IPS DF 6.9 (cell line): ENCODE measurements at places on chromosomes 11 and 22.
A peak's percentile ranks its signal among the peaks of the same experiment; 100 is the strongest.

- DNase-seq = peak; percentile 86
Measured at GRCh38 chr11:62757846-62758788, 3.3 kb upstream of the POLR2G start.

DNA sequence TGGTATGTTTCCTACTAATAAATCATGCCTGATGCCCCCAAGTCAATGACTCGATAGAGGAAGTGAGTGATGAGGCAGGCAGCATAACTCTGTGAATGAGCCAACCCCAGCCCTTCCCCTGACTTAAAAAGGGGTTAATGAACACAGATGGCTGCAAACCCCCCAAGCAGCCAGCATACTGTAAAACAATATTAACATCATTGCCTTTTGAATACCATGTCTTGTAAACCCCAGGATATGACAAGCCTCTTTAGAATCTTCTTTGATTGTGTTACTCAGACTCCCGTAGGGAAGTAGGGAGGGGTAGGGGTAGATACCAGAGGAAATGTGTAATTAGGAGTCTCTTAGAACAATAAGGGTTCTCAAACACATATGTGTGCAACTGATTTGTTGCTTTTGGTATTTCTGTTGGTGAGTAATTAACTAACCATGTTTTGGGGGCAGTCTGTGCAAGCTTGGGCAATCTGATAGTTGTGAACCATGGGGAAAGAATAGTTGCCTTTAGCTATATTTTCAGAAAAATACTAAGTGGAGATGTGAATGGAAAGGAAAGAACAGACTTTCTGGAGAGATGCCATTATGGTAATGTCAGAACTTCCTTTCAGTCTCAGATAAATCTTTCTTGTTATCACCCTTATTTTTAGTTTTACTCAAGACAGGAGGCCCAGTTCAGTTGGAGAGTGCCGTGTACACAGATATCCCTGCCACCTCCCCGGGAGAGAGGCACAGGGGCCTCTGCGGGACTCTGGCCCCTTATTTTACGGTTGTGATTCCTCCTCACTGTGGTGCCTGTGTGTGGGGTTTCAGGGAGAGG lies 701.8 kb downstream of the NTM start:
- DNase-seq = no peak

DNA sequence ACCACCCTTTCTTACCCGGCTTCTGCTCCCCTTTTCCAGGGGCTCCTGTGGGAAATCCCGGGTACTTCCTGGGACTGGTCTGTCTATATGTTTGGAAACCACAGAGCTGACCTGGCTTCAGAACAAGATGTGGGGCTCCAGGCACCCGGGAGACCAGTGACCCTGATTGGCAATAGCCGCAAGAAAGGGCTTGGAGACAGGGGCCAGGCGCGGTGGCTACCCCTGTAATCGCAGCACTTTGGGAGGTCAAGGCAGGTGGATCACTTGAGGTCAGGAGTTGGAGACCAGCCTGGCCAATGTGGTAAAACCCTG lies 3.2 kb upstream of the NEAT1 start:
- DNase-seq = no peak

GRCh38 chr22:22770280-22770871 lies 117.2 kb upstream of the IGLL5 start:
- DNase-seq = no peak

DNA sequence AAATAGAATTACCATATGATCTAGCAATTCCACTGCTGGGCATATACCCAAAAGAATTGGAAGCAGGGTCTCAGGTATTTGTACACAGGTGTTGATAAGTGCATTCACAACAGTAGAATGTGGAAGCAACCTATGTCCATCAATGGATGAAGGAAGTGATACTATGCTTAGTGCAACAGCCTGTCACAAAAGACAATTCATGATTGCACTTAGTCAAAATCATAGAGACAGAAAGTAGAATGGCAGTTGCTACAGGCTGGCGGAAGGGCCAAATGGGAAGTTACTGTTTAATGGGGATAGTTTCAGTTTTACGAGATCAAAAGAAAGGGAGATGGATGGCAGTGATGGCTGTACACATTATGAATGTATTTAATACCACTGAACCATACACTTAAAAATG lies 42.0 kb downstream of the SGSM3 start:
- DNase-seq = no peak

GRCh38 chr11:15104166-15104565 lies 10.6 kb upstream of the INSC start:
- no peak for DNase-seq

DNA sequence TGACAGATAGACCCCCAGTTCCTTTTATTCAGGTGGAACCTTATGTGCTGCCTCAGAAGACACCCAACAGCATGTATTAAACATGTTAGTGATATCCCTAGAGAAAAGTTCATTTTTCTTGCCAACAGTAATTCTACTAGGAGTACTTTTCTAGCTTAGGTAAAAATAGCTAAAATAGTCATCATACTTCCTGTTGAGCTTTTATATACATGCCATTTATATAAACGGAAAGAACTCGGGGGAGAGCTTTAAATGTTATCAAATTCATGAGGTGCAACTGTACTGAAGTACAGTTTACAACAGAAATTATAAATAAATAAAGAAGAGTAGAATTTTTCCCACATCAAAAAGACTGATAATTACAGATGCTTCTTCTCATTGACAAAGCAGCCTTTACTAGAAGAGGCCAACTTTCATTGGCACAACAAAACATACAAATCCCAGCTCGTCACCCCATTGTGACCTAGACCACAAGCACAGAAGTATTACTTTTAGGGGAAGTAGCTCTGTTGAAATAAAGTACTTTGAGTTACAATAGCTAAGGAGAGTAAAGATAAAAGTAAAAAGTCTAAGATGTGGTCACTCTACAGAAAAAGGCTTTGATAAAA lies 59.1 kb upstream of the POU2AF2 start:
- DNase-seq = no peak

DNA sequence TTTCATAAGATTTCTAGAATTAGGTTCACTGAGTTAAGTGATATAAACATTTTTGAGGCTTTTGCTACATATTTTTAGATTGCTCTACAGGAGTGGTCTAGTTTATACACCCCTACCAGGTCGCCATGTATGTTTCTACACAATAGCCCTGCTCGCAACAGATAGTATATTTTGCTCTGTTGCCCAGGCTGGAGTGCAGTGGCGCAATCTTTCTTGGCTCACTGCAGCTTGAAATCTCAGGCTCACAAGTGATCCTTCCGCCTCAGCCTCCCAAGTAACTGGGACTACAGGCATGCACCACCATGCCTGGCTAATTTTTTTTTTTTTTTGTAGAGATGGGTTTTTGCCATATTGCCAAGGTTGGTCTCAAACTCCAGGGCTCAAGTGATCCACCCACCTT lies 10.4 kb downstream of the ZNRF3 start:
- DNase-seq = no peak

GRCh38 chr22:31275576-31275975 lies 16.7 kb downstream of the PIK3IP1 start:
- DNase-seq = no peak

GRCh38 chr11:128775468-128775867 lies 81.6 kb downstream of the FLI1 start:
- no peak for DNase-seq

DNA sequence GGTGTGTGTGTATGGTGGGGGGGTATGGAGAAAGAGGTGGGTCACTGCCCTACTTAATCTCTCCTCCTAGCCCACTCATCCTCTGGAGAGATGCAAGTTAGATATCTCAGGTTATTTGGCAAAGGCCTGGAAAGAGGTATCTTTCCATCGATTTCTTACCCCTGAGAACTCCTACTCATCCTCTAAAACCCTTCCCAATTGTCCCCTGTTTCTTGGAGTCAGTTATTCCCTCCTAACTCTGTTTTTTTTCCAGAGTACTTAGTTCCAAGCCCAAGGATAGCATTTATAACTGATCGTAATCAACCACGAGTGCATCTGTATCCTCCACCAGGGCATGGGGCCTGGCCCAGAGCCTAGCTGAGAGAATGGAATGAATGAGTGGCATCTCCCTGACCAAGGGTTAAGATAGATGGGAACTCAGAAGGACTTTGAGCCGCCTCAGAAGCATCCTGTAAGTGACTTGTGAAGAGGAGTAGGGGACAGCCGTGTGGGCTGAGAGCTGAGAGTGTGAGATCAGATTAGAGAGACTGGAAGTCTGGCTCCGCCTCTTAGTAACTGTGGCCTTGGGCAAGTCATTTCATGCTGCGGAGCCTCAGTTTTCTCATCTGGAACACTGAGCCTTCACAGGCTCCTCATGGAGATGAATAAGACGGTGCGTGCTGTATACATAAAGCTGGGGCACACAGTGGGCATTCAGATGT lies 16.2 kb downstream of the CD6 start:
- DNase-seq = no peak

- no peak for DNase-seq
Measured at GRCh38 chr22:37912171-37912570, 6.1 kb downstream of the MICALL1 start.

DNA sequence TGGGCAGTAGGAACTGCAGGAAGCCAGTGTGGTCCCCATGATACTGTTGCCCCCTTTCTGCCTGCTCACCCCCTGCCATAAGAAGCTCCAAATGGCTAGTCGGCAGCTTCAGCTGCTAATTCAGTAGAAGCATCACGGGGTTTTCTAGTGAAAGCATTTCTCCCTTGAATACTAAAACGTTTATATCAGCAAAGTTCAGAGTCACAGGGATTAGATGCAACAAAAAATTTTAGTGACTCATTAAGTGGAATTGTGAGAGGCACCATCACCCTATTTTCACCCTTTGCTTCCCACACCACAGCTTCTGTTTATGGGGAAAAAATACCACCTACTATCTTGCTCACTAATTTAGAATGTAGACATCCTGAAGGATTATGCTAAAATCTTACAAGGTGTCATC lies 25.2 kb downstream of the RAB39A start:
- no peak for DNase-seq

DNA sequence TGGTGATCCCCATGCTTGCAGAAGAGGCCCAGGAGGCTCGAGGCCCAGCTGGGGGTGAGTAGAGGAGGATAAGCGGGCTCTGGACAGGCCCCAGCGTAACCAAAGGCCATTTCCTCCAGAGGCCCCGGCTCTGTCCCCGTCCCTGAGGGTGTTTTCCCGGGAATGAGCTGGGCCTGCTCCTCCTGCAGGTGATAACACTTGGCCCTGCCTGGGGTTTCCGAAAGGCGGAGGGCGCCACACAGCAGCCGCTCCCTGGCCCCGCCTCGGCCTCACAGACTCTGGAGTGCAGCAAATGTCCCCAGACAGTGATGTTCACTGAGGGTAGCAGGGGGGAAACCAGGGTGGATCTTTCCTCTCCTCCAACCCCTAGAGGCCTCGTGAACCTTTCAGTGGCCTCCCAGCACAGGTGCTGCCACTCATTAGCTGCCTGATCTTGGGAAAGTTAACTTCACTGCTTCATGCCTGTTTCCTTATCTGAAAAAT lies 10.5 kb upstream of the MGAT3 start:
- DNase-seq = no peak

GRCh38 chr11:18844753-18845367 lies 53.3 kb upstream of the PTPN5 start:
- no peak for DNase-seq

DNA sequence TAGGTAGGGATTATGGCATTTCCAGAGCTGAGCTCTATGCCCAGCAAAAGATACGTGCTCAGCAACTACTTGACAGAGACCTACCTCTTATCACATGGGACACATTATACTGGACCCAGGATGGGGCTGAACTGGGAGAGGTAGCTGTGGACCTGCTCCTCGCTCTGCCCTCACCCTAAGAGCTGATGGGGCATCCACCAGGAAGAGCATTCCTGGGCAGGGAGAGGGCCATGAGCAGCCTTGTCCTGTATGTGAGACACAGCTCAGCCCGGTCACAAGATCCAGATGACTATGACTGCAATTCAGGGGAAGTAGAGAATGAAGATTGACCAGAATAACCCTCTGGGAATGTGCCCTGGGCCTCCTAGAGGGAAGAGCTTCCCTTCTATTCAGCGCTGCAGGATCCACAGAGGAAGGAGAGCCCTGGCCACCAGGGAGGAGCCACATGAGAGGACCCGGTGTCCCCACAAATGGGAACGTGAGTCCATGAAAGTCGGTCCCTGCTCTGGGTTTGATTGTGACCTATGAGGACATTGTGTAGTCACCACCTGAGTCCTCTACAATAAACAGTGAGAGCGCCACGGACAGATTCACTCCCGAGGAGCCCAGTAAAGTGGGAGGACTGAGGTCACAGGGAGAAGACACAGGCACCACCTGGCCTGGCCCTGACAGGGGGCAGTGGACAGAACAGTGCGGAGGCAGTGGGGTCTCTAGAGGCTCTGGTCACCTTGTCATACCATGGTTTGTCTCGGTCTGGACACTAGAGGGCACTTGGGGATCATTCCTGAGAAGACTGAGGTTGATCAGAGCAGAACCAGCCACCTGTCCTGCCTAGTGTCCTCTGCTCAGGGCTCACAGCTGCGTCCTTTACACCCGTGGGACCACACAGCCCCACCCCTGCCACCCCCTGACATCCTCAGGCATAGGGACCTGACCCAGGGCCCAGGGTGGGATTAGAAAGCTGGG lies 99.5 kb downstream of the ZNF280B start:
- peak; percentile 9 for DNase-seq

DNA sequence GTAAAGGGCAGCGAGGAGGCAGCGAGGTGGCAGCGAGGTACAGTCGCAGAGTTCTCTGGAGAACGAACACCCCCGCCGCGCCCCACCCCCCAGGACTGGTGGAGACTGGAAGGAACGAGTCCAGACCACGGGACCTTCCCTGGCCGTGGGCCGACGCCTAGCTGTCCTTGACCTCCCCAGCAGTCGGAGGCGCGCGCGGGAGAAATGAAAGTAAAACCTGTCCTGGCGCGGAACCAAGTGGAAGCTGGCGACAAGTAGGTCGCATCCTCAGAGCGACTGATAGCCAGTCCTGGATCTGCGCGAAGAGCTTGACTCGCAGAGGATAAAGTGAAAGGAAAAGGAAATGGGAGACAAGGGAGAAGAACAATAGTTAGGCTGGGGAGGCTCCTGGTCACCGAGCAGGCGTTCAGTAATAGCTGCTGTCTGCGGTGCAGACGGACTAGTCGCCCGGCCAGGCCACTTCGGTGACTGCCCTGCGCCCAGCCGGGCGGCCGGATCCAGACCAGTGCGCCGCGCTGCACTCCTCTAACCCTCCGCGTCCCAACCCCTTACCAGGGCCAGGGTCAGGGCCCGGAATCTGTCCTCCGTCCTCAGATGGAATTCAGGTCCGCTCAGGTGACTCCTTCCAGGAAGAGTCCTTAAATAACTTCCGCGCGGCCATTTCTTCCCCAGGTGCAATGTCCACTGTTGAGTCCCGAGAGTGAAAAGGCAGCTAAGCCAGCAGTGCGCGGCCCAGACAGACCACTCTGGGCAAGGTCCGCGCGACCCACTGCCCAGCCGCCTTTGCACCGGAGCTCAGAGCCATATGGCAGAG lies 1.9 kb upstream of the ADM start:
- no peak for DNase-seq

GRCh38 chr11:122050021-122050690 lies 65.9 kb downstream of the BLID start:
- no peak for DNase-seq

- no peak for DNase-seq
Measured at GRCh38 chr11:61172356-61172755, 11.1 kb upstream of the VPS37C start.

- DNase-seq = no peak
Measured at GRCh38 chr11:66858939-66859685, 2.2 kb downstream of the LRFN4 start.
